Regular cardiac myocyte (primary cell): ENCODE measurements at places on chromosomes 11 and 22. TPM values are rescaled to one million over a fixed set of nuclear protein-coding genes. Genes with fewer than 3 reads are reported as not detected.

OR6T1 gene
- not detected in 2 replicates for total RNA-seq

MPEG1 gene
- not detected in 2 replicates for total RNA-seq

ST14 gene
- total RNA-seq, result under 0.01 TPM in 2 replicates

KRTAP5-9 gene
- not detected in 2 replicates for total RNA-seq

C11orf86 gene
- total RNA-seq, result not detected in 2 replicates

OR52A1 gene
- not detected in 2 replicates for total RNA-seq

CCDC89 gene
- 3.7 and 6.1 TPM in 2 replicates for total RNA-seq
